ENCODE measurements at places on chromosomes 11 and 22.
A peak's percentile ranks its signal among the peaks of the same experiment; 100 is the strongest.

DNA sequence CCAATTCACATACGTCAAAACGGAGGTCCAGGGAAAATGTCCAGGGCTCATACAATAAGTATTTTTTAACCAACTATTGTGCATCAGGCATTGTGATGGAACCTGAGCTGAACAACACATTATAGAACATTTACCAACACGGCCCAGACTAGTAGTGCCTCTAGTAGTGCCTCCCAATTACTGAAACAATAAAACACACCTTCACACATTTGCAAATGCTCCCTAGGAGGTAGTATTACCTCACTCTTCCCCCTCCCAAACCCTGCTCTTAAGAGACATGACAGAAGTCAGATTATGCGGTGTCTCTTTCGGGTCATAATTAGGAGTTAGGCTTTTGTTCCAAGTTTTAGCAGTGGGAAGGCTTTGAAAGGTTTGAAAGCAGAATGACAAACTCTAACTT lies 61.1 kb downstream of the PAK1 start:
- DNase-seq: no peak

- DNase-seq: no peak
Measured at GRCh38 chr22:36918586-36919284, 5.3 kb downstream of the CSF2RB start.

DNA sequence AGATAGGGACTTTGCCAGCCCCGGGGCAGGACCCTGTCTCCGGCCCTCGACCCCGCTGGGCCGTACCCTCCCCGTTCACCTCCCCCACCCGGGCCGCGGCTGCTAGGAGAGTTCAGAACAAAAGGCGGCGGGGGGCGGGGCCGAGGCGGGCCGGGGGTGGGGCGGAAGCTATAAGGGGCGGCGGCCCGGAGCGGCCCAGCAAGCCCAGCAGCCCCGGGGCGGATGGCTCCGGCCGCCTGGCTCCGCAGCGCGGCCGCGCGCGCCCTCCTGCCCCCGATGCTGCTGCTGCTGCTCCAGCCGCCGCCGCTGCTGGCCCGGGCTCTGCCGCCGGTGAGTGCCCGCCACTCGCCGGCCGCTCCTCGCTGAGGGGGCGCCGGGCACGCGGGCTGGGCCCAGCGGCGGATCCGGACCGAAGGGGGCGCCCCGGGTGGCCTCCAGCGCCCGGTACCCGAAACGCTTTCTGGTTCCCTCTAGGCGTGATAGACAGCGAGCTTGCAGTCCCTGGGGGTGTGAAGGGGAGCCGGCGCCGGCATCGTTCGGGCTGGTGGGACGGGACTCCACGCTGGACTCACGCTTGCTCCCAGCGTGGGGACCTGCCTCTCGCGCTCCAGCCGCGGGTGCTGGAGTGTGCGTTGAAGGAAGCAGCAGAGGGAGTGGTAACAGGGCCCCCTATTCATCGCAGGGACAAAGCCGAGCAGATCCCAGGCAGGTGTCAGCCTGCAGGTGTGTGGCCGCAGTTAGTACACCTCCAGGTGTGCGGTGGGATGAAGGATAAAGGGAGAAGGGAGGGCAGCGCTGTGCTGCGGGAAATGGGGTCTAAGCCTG lies at the start of gene MMP11:
Gene MMP11 (plus strand): TSS at position 201 of the 825 bp plus-strand sequence. CDS start 22 bp downstream, at position 223.
- DNase-seq: peak; percentile 38

GRCh38 chr11:64833509-64833908 lies 10.9 kb downstream of the CDC42BPG start:
- DNase-seq: no peak

DNA sequence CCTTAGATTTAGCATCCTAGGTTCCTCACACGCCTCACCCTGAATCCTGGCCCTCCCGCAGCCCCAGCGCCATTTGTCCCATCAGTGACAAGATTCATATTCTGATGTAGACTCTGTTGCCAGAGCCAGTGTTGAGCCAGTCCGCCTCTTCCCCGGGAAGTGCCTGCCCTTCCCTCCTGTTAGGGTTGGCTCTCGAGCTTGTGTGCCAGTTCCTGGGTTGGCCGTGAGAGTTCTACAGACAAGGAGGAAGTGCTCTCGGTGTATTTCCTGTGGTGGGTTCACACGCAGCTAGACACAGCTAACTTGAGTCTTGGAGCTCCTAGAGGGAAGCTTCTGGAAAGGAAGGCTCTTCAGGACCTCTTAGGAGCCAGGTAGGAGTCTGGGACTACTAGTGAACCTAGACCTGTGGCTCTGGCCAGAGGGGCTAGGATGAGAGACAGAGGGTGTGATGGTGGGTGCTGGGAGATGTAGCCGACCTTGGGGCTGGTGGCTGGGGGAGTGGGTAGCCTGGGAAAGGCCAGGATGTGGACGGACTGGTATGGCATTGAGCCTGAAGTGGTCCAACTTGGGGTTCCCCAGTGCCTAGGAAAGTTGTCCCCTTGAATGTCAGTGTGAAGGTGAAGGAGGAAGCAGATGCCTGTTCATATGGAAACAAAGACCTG lies at the start of gene IL18BP:
Gene IL18BP (plus strand): TSS at position 261 of the 662 bp plus-strand sequence. CDS start 1,076 bp downstream, outside the sequence.
- no peak for DNase-seq

- no peak for DNase-seq
Measured at GRCh38 chr11:15557457-15558230, 442.9 kb downstream of the INSC start.

- no peak for DNase-seq
Measured at GRCh38 chr11:36146437-36146836, 142.8 kb downstream of the COMMD9 start.

DNA sequence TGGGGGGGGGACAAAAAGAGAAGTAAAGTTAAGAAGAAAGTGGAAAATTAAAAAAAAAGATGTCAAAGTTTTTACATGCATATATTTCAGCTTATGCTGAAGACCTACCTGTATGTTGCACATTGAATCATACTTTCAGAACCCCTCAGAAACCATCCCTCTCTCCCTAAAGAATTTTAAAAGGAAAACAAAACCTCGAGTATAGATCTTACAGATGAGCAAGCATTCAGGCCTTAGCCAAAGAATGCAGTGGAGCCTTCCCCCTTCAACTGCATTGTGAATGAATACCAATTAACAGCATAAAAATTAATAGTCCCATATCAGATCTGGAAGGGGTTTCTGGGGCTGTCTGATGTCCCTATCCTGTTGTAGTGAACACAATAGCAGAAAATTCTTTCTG lies 16.3 kb downstream of the KDELR3 start:
- DNase-seq: no peak

GRCh38 chr22:44316393-44317122 lies 3.8 kb upstream of the SHISAL1 start:
- DNase-seq: no peak

GRCh38 chr11:121547574-121547973 lies 94.8 kb upstream of the SORL1-AS1 start:
- DNase-seq: no peak

DNA sequence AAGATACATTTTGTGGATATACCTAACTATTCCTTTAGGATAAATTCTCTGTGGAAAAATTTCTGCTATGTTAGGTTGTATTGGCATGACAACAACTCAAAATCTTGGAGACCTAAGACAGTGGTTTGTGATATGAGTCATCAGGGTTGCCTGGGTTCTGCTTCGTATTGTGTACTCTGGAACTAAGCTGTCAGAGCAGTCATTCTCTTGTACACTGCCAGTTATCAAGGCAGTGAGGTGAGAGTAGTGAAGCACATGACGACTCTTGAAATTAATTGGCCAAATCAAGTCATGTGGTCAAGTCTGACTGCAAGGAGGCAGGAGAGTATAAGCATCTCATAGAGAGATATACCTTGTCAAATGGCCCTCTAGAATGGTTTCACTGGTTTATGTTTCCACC lies 104.4 kb downstream of the FANCF start:
- DNase-seq: no peak
